Right ventricle myocardium inferior (tissue), 1 donor: ENCODE measurements at places on chromosomes 3 and 15. TPM values are rescaled to one million over a fixed set of nuclear protein-coding genes. Genes with fewer than 3 reads are reported as not detected.

- DNase-seq: no peak
Observed at GRCh38 chr3:157103860-157104259, 56.1 kb downstream of the CCNL1 start.

GATM gene
- total RNA-seq: 42.0 TPM

GRCh38 chr3:196596355-196596754 lies 27.9 kb downstream of the FBXO45 start:
- DNase-seq: no peak

GRCh38 chr3:86737517-86737916 lies 253.4 kb downstream of the VGLL3 start:
- no peak for DNase-seq

- no peak for DNase-seq
Observed at GRCh38 chr3:160956785-160957184, 148.4 kb downstream of the B3GALNT1 start.

GRCh38 chr3:21100656-21101359 lies 650.2 kb downstream of the ZNF385D start:
- DNase-seq: no peak

DNA sequence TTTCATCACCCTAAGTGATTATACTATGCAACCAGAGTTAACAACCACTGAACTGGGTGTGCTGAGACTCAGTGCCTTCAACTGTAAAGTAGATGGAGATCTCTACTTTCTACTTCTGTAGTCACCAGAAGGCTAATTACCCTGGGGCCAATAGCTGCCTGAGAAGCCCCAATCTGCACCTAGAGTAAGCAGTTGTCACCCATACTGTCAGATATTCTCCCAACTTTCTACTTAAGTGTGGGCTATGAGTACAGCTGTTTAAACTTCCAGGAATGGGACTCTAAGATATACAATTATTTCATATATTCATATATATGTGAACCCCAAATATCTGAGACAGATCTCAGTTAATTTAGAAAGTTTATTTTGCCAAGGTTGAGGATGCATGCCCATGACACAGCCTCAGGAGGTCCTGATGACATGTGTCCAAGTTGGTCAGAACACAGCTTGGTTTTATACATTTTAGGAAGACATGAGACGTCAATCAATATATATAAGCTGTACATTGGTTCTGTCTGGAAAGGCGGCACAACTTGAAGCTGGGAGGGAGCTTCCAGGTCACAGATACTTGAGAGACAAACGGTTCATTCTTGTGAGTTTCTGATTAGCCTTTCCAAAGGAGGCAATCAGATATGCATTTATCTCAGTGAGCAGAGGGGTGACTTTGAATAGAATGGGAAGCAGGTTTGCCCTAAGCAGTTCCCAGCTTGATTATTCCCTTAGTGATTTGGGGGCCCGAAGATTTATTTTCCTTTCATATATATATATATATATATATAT lies 41.9 kb downstream of the CCNL1 start:
- DNase-seq: no peak
